ENCODE measurements at places on chromosomes 7 and 10.
A peak's percentile ranks its signal among the peaks of the same experiment; 100 is the strongest.

DNA sequence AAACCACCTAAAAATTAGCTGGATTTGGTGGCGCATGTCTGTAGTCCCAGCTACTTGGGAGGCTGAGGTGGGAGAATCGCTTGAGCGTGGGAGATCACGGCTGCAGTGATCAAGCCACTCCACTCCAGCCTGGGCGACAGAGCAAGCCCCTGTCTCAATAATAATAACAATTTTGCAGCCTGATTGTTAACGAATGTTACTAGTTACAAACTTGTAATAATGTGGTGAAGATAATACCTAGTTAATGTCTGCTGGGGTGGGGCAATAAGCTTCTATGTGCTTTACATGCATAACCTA lies 1.2 kb upstream of the ATAD1 start:
- no peak for DNase-seq

DNA sequence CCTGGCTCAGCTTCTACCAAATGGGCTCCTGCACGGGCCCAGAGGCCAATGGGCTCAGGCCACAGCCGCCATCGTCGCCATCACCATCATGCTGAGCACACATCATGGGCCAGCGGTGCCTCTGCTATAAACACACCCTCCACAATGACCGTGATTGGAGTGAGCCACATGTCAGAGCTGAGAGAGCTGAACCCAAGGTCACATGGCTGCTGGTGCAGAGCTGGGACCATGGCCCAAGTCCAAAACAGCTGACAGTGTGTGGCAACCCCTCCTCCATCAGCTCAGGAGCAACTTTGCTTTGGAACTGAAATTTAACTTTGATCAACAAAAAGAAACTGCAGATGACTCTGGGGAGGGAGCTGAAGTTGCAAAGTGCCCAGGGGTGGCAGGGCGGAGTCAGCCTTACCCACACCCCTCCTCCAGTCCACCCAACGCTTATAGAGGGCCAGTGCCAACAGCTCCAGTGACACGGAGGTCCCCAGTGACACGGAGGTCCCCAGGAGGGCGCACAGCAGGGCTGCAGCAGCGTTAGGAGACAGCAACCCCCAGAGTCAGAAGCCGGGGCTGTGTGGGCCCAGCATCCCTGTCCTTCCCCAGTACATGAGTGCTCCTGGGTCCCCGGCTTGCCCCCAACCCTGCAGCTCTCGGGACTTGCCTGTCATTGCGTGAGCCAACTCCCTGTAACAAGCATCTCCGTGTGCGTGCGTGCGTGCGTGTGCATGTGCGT lies 249.6 kb downstream of the ELFN1 start:
- DNase-seq: peak; percentile 18

DNA sequence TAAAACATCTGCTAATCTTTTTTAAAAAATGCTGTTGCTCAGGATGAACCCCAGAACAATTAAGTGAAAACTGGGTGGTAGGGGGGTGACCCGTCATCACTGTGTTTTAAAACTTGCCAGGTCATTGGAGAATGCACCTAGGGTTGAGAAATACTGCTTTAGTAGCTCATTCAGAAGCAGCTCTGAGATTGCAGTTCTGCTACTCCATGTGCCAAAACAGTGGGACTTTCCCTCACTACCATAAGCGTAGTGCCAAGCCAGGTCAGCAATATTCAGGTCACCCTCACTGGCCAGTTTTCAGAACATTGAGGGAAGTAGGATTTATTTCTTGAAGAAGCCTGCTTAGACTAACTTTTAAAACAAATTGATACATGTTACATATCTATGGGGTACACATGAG lies 5.2 kb downstream of the STEAP2 start:
- no peak for DNase-seq

DNA sequence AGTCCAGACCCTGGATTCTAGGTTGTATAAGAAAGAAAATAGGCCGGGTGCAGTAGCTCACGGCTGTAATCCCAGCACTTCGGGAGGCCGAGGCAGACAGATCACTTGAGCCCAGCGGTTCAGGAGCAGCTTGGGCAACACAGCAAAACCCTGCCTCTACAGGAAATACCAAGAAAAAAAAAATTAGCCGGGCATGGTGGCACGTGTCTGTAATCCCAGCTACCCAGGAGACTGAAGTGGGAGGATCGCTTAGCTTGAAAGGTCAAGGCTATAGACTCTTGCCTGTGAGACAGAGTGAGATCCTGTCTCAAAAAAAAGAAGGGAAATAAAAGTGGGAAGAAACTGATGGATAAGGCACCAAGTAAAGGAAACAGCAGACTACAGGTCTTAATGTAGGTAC lies 287.9 kb upstream of the KLF14 start:
- DNase-seq: no peak

DNA sequence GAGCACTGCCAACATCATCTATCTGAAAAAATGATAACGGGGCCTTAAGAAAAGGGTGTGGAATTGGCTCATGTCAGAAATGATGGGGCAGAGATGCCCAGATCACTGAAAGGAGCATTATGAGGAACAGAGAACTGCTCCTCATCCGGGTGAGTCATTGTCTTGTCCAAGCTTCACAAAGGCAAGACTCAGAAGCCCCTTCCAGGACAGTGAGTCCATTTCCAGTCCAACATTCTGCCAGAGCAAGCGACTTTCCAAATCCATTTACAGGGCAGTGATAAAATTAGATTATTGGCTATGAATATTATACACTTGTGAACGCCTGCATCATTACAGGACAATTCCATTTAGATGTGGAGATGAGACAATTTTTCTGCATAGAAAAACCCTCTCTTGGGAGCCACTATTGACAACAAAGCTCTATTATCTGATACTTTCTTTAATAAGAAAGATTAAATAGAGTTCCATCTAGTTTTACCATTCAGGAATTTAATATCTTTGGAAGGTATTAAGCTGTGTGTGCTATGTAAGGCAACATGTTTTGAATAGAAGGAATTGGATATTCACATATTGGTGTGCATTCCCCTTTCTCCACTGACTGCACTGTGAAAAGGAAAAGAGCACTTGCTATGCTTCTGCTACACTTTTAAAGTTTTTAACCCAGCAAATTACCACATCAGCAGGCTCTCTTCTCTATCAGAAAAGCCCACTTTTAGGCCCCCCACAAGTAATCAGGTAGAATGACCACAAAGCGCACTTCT lies 159.6 kb downstream of the NRP1 start:
- DNase-seq: no peak

- DNase-seq: no peak
Observed at GRCh38 chr7:6489612-6490011, 41.9 kb upstream of the DAGLB start.

DNA sequence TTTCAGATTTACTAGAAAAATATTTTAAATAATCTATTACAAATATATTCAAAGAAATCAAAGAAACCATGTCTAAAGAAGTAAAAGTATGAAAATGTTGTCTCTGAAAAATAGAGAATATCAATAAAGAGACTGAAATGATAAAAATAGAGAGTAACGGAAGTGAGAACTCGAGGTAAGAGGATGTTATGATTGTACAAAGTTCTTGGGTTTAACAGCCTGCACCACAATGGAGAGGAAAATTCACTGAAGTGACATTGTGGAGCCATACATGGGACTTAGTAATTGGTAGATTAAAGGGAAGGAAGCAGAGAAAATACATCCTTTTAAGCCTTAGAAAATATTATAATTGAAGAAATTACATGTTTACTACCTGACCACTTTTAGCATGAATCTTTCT lies 77.9 kb downstream of the THSD7A start:
- DNase-seq: no peak

DNA sequence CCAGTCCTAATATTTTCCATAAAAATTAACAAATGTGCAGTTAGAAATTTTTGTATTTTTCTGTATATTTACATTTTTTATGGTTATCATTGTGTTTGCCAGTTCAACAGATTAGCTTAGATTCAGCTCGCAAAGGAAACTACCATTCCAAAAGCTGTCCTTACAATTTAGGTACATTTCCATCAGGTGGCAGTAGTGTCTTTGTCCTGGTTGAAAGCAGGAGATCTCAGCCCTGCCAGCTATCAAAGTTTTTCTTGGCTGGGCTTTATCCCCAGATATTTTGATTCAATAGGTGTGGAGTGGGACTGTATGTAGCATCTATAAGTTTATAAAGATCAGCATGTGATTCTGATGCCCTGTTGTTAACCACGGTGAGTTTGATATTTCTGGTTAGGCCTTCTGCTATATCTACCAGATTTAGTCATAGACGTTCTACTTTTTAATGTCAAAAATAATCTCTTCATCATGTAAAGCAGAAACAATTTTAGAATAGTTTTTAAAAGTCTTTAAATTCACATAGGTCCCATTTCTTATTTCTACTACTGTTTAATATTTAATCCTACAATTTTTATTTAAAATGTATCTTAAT lies 15.5 kb upstream of the ICA1 start:
- no peak for DNase-seq

DNA sequence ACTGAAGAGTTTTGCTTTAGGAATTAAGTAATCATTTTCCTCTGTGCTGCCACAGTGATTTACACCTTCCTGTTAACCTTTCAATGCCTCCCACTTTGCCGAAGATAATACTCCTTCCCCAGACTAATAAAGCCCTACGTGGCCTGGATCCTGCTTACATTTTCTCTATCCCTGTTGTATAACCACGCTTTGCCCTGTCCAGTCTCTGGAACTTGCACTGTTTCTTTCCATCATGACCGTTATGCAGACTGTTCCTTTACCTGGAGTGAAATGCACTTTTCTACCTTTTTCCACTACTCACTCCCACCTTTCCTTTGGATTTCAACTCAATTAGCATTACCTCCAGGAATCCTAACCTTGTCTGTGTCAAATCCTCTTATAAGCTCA lies 154.4 kb downstream of the PRKG1 start:
- DNase-seq: no peak

DNA sequence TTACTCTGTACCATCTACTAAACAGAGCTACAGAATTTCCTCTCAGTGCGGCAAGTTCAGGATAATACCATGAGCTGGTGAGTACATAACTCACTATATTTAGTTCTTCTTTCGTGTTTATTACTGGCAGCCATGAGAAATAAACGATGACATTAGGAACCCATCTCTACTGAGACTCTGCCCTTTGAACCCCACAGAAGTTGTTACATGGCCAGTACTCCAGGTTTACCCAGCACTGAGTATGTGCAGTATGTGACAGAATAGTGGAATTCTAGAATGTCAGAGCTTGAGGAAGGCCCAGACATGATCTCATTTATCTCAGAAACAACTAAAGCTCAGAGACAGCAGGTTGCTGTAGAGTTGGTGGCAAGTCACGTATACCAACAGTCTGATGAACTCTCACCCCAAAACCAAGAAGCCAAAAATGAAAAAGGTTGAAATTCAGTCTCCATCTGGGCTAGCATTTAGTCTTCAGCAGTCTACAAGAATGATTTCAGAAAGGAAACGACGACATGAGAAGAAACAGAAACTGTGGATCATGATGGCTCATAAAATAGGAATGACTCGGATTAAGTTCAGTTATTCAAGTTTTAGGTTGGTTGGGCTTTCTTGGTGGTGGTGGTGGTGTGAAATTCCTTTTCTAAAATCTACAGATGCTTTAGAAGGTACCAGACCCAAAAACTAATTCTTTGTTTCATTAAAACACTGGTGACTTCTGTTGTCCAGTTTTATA lies 78.5 kb downstream of the SORBS1 start:
- no peak for DNase-seq

- no peak for DNase-seq
Observed at GRCh38 chr7:42476255-42476654, 239.2 kb upstream of the GLI3 start.

DNA sequence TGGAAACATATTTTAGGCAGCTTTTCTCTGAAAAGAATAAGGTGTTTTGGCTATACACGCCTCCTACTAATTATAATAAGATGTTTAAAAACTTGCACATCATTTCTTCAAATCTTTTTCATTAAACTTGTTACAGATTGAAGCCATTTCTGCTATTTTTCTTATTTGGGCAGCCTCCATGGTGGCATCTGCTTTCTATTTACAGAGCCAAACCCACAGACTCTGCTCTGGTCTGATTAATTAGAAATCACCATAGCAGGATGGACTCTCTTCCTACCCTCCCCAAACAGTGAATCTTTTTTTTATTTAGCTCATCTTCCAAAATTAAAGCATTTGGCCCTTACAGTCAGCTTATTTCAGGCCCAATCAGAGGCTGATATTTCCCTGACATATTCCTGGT lies 85.7 kb upstream of the AOAH start:
- no peak for DNase-seq

DNA sequence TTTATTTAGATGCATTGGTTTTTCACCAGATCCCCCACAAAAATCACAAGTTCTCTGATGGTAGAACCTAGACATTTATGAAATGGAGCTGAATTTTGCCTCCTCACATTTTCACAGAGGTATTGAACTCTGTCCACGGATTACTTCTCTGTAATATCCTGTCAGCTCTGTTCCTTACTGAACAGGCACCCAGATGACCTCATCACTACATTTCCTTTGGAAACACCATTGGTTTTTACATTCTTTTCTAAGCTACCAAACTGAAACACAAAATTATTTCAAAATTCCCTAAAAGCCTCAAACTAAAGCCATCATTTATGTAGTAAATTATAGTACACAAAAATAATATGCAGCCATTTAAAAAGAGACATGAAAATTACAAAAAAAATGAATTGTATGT lies 98.3 kb upstream of the KCNIP2 start:
- DNase-seq: no peak

DNA sequence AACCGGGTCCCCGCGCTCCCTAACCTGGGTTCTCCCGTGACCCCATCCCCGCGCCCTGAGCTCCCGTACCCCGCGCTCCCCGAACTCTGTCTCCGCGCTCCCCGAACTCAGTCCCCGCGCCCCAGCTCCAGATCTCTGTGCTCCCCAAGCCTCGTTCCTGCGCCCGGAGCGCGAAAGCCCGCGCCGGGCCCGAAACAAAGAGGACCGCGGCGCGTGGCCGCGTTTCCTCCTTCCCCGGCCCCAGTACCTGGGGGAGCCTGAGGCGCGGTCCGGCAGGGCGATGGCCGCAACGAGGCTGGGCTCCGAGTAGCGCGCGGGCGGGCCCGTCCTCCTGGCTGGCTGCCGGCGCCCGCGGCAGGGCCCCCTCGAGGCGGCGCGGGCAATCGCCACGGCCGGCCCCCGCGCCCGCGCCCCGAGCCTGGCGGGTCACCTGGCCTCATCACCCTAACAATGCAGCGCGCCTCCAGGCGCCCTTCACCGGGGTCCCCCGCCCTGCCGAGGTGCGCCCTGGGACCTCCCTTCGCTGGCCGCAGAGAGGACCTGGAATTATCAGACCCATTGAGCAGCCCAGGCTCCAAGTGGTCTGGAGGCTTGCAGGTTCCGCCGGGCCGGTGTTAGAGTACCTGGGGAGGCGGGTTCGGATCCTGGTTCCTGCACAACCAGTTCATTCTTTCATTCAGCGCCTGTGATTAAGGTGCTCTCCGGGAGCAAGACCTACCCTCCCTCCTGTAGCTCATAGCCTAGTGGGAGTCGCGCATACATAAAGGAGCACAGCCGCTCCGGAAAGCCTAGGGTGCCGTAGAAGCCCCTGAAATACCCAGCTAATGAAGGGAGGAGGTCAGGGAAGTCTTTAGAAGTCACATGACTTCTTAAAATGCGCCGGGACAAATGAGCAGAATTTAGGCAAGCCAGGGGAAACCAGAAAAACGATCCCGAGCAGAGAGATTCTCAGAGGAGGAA lies at the start of gene TNS3:
TSS of gene TNS3 (minus strand) at position 308 of the 960 bp plus-strand sequence. CDS start 142,475 bp downstream, outside the sequence.
- peak; percentile 31 for DNase-seq

- no peak for DNase-seq
Observed at GRCh38 chr10:88413412-88413811, 169.7 kb downstream of the RNLS start.

Data from CD4-positive, alpha-beta T cell treated with Interferon gamma for 1 hour (primary cell).